Smooth muscle cell of trachea (primary cell): ENCODE measurements at places on chromosomes 7 and 10. TPM values are rescaled to one million over a fixed set of nuclear protein-coding genes. Genes with fewer than 3 reads are reported as not detected.

Gene KLF14
- total RNA-seq, result under 0.01 TPM in 1 of 2 replicates, not detected in the other

Gene RAB19
- not detected in 2 replicates for total RNA-seq

Gene FAM180A
- 68.3 and 80.0 TPM in 2 replicates for total RNA-seq

Gene SRRM3
- total RNA-seq, result 0.58 and 2.8 TPM in 2 replicates
